Stimulated activated CD4-positive, alpha-beta T cell treated with anti-CD3 and anti-CD28 coated beads, TNF-alpha, amount 100 ng/mL, for 4 hours (primary cell): ENCODE measurements at places on chromosomes 3 and 15.

GRCh38 chr3:192817506-192817905 is 90.2 kb upstream of the FGF12 start:
- DNase-seq = no peak

DNA sequence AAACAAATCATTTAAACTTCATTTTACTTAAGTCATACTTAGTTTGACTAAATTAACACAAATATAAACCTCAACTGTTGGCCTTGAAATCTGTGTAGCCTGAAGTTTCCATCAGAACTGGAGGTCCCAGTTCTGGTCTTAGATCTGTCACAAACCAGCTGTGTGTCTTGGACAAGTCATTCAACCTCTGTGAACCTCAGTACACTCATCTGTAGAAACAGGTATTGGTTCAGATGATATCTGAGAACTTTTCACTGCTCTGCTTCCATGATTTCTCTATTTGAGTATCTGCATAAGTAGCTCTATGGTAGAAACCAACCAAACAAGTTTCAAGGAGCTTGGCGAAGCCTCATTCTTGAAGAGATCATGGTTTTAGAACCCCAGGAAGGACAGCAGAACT is 60.4 kb upstream of the SLC2A2 start:
- DNase-seq = no peak

- DNase-seq = no peak
Observed at GRCh38 chr3:50478051-50478450, 25.4 kb downstream of the CACNA2D2 start.

DNA sequence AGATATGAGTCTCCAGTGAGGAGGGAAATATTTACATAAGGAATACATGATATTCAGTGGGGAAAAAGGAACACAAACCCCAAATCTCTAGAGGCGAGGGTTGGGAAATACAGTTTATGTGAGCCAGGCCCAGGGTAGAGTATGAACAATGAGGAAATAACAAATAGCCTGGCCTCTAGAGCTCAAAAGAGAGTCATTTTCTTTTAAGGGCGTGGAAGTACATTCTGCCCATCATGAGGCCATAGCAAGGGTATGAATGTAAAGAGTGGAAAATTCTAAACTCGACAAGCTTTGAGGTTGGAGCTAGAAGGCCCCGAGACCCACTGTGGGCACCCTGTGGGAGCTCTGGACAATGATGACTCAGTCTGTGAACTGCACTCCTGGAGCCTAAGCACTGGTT is 27.8 kb upstream of the IGF2BP2 start:
- DNase-seq = no peak

DNA sequence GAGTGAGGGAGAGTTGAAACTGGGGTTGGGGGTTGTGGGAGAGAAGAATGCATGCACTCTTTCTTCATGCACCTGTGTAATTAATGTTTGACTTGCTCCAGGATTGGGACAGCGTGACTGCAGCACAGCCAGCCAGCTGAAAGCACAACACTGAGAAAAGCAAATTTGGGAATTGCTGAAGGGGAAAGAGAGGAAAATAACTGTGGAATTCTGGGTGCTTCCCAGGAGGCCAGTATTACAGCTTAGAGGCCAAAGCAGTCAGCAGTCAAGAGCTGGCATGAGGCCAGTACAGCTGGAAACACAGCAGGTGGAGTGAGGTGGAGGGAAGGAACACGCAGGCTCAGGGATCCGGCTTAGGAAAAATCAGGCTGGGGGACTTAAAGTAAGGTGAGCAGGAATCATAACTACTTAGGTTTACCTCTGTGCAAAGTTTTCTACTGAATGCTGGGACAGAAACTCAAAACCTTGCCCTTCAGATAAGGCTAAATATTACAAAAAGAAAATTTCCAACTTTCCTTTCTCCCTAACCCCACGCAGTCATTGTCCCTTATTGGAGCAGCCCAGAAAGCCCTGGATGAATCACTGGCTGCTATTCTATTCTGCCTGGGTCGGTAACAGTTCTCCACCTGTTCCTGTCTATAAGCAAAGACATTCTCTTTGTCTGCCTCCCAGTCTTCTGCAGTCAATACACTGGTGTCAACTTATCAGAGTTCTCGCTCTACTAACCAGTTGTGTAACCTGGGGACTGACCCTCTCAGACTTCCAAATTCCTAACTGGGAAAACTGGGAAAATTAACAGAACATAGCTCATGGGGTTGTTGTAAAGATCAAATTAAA is 167.2 kb downstream of the MAGI1 start:
- no peak for DNase-seq

DNA sequence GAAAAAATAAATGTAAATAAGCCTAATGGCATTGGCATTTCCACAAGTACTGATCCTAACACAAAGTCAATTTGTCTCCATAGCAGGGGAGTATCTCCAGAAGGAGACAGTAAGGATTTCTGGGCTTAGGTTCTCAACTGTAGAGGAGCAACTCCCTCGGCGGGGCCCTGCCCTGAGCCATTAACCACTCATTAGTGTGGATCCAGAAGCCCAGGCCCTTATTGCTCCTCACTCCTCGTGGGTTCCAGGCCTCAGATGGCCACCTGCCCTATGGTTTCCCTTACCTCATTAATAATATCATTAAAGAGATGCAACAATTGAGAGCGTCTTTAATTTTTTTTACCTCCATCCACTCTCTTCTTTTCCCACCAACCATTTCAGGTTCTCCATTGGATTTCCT is 85.3 kb upstream of the CLDN18 start:
- no peak for DNase-seq

DNA sequence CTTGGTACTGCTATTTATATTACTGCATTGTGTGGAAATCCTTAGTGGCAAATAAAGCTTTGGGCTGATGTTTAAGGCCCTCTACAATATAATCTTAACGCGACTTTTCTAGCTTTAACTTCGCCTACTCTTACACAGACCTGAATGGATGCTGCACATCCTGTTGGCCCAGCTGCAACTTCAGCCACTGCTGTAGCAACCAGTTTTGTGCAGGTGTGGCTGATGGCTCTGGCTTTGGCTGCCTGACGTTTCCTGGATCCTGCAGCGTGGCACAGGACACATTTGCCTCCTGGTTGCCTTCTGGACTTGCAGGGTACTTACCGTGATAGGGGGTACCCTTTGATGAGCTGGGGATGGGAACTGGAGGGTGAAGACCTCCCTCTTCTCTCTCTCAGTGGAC is 20.2 kb upstream of the ERICH6 start:
- DNase-seq = no peak

GRCh38 chr15:44596511-44597010 is 59.6 kb downstream of the EIF3J start:
- no peak for DNase-seq

DNA sequence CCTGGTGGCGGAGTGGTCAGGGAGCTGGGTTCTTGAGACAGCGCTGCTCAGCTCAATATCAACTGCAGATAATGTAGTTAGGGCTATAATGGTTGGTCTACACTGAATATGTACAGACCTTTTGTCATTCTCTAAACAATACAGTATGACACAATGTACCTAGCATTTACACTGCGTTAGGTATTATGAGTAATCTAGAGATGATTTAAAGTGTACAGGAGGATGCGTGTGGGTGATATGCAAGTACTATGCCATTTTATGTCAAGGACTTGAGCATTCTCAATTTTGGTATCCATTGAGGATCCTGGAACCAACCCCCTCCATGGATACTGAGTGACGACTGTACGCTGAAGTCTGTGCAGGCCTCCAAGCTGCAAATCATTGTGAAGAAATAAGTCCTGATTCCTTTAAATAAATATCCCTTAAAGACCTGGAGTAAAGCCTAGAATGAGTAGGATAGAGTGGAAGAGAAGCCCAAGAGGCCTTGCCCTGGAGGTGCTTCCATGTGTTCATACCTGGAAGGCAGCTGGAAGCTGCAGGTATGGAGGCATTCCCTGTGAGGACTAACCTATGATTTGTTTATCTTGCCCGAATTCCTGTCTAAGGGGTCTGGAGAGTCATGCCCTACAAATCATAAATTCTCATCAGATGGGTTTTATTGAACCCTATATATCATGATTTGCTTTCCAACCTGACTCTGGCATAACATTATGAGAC is 15.7 kb upstream of the RTP1 start:
- no peak for DNase-seq

DNA sequence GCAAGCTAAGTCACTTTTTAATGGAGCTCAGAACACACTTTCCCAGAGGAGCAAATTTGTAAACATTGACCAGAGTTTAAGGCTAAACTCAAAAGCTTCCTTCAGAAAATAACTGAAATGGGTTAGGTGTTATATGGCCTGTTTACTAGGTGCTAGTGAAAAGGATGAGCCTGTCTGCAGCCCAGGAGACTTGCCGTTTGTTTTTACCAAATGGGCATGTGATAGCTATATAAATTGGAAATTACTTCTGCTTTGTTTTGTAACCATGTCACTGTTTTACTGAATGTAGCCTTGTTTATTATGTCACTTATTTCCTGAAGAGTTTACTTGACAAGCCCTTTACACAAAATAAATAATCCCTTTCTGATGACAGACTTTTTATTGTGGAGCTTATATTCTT is 109.4 kb upstream of the THSD4 start:
- no peak for DNase-seq

DNA sequence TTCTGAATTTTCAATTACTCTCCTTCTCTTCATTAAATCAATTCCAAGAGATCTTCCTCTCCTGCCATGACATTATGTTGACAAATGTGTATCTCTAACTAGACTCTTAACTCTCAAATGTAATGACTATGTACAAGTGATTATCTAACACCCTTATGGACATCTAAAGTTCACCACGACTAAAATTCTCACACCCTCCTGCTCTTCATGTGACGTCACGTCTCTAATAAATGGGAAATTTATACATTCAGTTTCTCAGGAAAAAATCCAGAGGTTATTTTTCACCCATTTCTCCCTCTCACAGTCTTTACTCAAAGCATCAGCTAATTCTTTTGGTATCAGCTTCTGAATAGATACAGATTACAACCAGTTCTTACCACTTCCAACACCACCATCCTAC is 237.5 kb upstream of the EPHA6 start:
- DNase-seq = no peak

- DNase-seq = no peak
Observed at GRCh38 chr3:135090020-135090717, 295.1 kb downstream of the EPHB1 start.

DNA sequence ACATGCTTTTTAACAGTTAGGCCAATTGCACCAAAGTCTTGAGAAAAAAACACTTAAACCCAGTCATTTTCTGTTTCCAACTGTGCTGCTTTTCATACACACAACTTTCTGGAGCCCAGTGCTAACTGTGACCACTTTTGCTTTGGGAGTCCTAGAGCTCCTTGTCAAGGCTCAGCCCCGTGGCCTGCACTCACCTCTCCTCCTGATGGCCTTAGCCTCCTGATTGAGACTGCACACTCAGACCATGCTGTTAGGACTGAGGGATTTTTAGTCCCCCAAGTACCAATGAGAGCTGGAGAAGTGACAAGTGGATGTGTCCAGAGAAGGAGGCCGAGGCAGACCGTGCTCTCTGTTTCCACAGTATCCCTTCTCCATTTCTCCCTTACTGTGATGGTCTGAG is 15.2 kb upstream of the RARRES1 start:
- DNase-seq = no peak

DNA sequence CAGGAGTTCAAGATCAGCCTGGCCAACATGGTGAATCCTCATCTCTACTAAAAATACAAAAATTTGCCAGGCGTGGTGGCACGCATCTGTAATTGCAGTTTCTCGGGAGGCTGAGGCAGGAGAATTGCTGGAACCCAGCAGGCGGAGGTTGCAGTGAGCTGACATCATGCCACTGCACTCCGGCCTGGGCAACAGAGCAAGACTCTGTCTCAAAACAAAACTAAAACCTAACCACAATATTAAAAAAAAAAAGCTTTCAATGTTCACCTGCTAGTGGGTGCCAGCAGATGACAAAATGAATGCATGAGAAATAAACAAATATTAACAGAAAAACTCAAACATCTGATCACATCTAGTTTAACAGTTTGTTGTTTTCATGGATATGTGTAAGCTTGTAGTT is 9.0 kb downstream of the SLC24A1 start:
- DNase-seq = no peak

GRCh38 chr3:179702271-179702947 is 49.6 kb downstream of the USP13 start:
- DNase-seq = no peak

DNA sequence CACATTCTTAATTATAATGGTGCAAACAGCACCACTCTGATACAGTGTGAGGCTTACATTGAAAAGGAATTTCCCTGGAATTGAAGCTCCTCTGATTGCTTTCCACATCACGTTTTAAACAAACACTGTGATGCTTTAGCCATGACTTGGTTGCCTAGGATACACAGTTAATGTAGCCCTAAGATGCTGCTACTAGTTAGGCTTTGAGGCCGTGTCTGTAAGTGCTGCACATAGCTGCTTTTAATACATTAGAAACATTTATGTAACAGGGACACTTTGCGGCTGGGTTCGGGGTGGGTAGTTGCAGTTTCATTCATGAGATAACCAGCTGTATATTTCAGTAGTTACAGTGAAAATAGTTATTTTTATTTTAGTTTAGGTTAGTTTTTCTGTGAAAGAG is 334.7 kb downstream of the NLGN1 start:
- no peak for DNase-seq

DNA sequence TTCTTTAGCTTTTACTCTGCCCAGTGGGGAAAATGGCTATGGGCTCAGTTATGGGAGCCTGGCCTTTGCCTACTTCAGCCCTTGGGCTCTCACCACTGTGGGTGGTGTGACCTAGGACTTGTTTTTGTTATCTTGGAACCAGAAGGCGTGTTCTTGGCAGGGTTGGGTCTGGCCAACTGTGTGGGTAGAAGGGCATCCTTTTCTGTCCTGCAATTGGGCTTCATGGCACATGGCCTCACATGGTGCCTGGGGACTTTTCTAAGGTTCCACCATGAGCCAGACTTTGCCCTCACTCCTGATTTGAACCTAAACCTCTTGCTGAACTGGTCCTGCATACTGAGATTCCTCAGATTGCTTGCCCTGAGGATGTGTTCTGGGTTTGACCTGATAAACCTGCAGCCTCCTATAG is 1.7 kb downstream of the GLYCTK start:
- DNase-seq = no peak

DNA sequence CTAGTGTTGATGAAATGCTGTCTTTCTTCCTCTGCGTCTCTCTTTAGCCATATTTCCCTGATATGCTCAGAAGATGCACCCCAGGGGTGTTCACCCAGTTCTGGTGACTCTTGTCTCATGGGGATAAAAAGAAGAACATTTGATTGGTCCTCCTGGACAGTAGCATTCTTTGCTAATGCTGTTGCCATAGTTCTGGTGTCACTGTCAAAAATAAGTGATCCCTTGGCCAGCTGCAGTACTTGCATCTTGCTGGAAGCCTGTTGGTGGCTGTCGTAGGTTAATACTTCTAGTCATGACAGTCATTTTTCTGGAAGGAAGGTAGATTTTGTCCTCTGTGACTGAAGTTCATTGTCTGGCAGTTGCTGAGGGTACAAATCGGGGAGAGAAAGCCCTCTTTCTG is 124.5 kb downstream of the UNC13C start:
- DNase-seq = no peak

GRCh38 chr3:6132684-6133432 is 728.1 kb upstream of the GRM7 start:
- no peak for DNase-seq

DNA sequence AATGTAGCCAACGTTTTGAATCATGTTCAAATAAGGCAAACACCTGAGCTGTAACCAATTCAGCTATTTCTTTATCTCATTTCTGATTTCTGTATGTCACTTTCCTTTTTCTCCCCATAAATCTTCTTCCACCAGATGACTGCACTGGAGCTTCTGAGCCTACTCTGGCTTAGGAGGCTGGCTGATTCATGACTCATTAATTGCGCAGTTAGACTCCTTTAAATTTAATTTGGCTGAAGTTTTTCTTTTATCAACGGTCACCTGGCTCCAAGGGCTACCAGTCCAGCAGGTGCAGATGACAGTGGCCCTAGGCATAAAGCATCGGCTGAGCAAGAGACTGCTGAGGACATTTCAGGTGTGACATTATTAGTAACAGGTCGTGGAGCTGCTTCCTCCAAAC is 39.6 kb upstream of the ITGA11 start:
- no peak for DNase-seq
